Activated T-helper 17 cell treated with anti-CD3 and anti-CD28 coated beads, Interleukin-2, amount 50 U/mL, for 72 hours (primary cell): ENCODE measurements at places on chromosomes 11 and 22. TPM values are rescaled to one million over a fixed set of nuclear protein-coding genes. Genes with fewer than 3 reads are reported as not detected.

Gene SAA1
- not detected for total RNA-seq

Gene SPECC1L
- total RNA-seq = 25.7 TPM

Gene PGR
- not detected for total RNA-seq

Gene MAJIN
- not detected for total RNA-seq

Gene MRGPRE
- not detected for total RNA-seq

Gene EIF3M
- total RNA-seq = 250 TPM

Gene OR4C13
- total RNA-seq = not detected

Gene FGF4
- total RNA-seq = not detected

Gene CSRP3
- total RNA-seq = not detected

Gene RASL10A
- 0.58 TPM for total RNA-seq

Gene CD3G
- total RNA-seq = 140 TPM

Gene OTOG
- not detected for total RNA-seq

Gene MEI1
- total RNA-seq = 40.1 TPM

Gene CELSR1
- 0.32 TPM for total RNA-seq

Gene PATE2
- not detected for total RNA-seq

Gene P2RX6
- total RNA-seq = 0.28 TPM

Gene CALCA
- not detected for total RNA-seq

Gene MRGPRX2
- total RNA-seq = not detected

Gene RASSF10
- total RNA-seq = not detected

Gene RBMXL2
- total RNA-seq = not detected

Gene SERPING1
- not detected for total RNA-seq

Gene TMEM25
- 8.2 TPM for total RNA-seq

Gene LRRC56
- 1.1 TPM for total RNA-seq

Gene MOGAT2
- not detected for total RNA-seq

Gene AASDHPPT
- 37.0 TPM for total RNA-seq

Gene NRGN
- 8.0 TPM for total RNA-seq

Gene CASP5
- not detected for total RNA-seq

Gene PATE3
- total RNA-seq = not detected

Gene OR51M1
- total RNA-seq = not detected

Gene KCNK4
- not detected for total RNA-seq

Gene PGA3
- total RNA-seq = not detected

Gene ABCG4
- not detected for total RNA-seq

Gene DPAGT1
- 57.6 TPM for total RNA-seq

Gene B4GALNT4
- total RNA-seq = 1.4 TPM

Gene CRY2
- total RNA-seq = 12.3 TPM

Gene TRIM51
- not detected for total RNA-seq

Gene F2
- total RNA-seq = not detected

Gene C11orf24
- total RNA-seq = 26.6 TPM

Gene KRTAP5-11
- total RNA-seq = not detected

Gene MMP11
- 0.45 TPM for total RNA-seq

Gene SHANK3
- total RNA-seq = not detected

Gene CFAP300
- total RNA-seq = not detected

Gene TMEM191C
- total RNA-seq = 5.2 TPM

Gene OR4S1
- not detected for total RNA-seq

Gene PAX6
- total RNA-seq = not detected

Gene MS4A15
- total RNA-seq = not detected

Gene CDK2AP2
- 71.7 TPM for total RNA-seq

Gene ACTN3
- 3.0 TPM for total RNA-seq

Gene INS
- total RNA-seq = not detected

Gene SCO2
- total RNA-seq = 2.8 TPM
